NCI-H524 (cell line): ENCODE measurements at places on chromosomes 2 and 18.
A peak's percentile ranks its signal among the peaks of the same experiment; 100 is the strongest.

DNA sequence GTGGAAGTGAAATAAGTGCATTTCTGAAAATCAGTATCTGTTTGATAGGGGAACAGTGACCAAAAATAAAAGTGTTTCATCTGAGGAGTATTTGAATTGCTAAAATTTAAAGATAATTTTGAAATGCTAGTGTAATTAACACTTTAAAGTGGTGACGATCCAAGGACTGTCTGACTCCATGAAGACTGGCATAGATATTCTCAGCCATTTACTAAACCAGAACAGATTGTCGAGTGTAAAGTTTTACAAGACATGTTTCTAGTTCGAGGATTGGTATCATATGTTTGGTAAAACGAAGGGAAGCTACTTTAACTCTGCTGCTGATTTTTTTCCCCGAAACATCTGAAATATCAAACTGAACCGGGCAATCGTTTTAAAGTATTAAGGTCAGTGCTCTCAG is 417.9 kb downstream of the EPHA4 start:
- no peak for DNase-seq

DNA sequence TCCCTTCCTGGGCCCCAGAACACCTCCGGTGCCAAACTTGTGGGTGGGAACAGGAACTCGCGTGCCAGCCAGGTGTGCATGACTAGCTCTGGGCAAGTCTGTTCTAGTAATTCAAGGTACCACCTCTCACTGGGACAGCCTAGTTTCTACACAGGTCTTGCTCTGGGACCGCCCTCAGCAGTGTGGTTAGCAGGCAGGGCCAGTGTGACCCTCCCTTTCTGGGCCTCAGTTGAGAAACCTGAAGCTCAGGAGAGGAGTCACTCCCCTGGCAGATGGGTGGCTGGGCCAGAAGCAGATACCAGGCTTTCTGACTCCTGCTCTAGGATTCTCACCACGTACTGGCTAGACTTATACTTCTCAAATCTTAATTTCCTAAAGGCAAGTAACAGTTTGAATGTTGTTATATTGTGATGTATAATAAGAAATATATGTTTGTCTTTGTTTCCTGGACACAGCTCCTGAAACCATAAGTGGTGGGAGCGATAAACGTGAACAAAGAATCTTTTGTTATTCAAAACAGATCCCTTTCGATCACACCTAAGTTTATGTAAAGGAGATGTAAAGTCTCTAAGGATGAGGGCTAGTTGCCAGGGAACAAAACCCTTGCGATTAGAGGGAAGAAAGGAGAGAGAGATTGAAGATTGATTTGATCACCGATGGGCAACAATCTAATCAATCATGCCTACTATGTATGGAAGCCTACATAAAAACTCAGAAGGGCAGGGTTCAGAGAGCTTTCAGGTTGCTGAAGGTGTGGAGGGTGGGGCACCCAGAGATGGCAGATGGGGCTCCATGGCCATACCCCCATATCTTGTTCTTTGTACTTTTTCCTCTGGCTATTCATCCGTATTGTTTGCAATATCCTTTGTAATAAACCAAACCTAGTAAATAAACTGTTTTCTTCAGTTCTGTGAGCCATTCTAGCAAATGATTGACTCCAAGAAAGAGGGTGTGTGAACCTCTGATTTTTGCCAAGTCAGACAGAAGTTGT is 952 bp upstream of the UGT1A6 start:
- no peak for DNase-seq

GRCh38 chr18:23336101-23336500 is 117.0 kb upstream of the RIOK3 start:
- no peak for DNase-seq

GRCh38 chr18:36829362-36830157 is 633 bp downstream of the KIAA1328 start:
- DNase-seq, result peak; percentile 24

- DNase-seq, result no peak
These were observed 281.3 kb downstream of the ZNF804A start for GRCh38 chr2:184879671-184880070.
